ENCODE measurements at places on chromosomes 1 and 21. TPM values are rescaled to one million over a fixed set of nuclear protein-coding genes. Genes with fewer than 3 reads are reported as not detected.
A peak's percentile ranks its signal among the peaks of the same experiment; 100 is the strongest.

DNA sequence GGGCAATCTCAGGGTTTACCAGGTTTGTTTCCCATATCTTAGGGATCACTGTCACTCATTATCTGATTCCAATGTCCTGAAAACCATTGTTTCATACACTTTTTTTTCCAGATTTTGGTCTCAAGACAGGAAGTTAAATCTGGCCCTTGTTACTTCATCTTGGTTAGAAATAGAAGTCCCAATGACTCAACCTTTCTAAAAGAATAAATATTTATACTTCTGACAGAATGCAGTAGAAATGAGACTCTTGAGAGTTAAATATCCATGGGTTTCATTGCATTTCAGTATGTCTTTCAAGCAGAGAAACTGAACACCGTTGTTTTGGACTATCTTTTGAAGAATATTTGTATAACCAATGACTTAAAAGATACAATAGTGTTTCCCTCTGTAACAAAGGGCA, 19.8 kb upstream of the VCAM1 start:
- no peak overlapping the region for H3K4me3 ChIP-seq
- no peaks in the 10 kb centered on the region for H3K27me3 ChIP-seq
- DNase-seq: no peak

The FMO1 gene
- 1.5 TPM for total RNA-seq

- no peaks in the 10 kb centered on the region for H3K27me3 ChIP-seq
- no peaks in the 10 kb centered on the region for H3K4me1 ChIP-seq
- H3K36me3 ChIP-seq: no peaks in the 10 kb centered on the region
- DNase-seq: peak; percentile 80
Observed at GRCh38 chr1:155241069-155241679, 14.1 kb downstream of the ENTREP3 start.

DNA sequence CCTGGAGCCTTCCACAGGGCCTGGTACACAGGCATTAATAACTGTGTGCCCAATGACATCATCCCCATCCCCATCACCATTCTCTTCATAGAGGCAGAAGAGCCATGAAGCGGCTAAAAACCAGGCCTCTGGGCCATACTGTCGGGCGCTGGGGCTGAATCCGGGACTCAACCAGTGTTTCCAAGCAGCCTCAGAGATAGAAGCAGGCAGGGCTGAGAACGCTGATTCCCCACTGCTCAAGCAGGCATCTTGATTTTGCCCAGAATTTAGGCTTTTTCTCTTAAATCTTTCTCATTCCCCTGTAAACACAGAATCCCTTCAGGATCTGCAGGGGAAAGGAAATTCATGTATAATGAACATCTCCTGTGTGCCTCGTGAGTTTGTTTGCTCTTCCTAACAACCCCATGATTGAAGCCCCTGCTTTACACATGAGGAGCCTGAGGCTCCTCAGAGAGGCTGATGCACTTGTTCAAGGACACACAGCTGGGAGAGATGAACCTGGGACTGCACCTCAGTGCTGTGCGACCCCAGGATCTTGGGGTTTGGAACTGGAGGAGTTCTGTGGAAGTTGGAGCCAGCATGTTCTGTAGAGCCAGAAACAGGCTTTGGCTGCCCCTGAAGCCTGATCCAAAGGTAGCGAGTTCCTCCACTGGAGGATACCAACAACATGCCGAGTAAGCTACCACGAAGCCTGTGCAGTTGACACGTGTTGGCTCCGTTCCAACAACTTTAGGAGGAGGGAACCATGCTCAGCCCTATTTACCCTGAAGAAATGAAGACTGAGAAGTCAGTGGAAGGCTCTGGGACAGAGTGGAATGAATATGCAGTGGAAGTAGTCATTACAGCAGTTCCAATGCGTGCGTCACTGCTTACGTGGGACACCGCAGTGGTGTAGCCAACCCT, 55.5 kb downstream of the EDN2 start:
- H3K4me3 ChIP-seq: no peak overlapping the region
- H3K27me3 ChIP-seq: no peaks in the 10 kb centered on the region
- no peaks in the 10 kb centered on the region for H3K36me3 ChIP-seq
- H3K4me1 ChIP-seq: no peaks in the 10 kb centered on the region

GRCh38 chr1:71548398-71548890, 467.6 kb upstream of the ZRANB2 start:
- H3K36me3 ChIP-seq: no peaks in the 10 kb centered on the region
- no peak overlapping the region for H3K27ac ChIP-seq
- H3K27me3 ChIP-seq: no peaks in the 10 kb centered on the region
- no peak overlapping the region for H3K4me3 ChIP-seq
- DNase-seq: no peak

The CTTNBP2NL gene
- total RNA-seq: 60.5 TPM

GRCh38 chr1:203479646-203480045, 4.0 kb downstream of the PRELP start:
- peak overlapping the region; percentile 68 for H3K4me3 ChIP-seq
- H3K36me3 ChIP-seq: no peaks in the 10 kb centered on the region
- no peaks in the 10 kb centered on the region for H3K27me3 ChIP-seq
- H3K4me1 ChIP-seq: no peaks in the 10 kb centered on the region
- DNase-seq: no peak
- peak overlapping the region; percentile 91 for H3K27ac ChIP-seq

The FLG2 gene
- not detected for total RNA-seq

The TBCE gene
- 28.5 TPM for total RNA-seq

DNA sequence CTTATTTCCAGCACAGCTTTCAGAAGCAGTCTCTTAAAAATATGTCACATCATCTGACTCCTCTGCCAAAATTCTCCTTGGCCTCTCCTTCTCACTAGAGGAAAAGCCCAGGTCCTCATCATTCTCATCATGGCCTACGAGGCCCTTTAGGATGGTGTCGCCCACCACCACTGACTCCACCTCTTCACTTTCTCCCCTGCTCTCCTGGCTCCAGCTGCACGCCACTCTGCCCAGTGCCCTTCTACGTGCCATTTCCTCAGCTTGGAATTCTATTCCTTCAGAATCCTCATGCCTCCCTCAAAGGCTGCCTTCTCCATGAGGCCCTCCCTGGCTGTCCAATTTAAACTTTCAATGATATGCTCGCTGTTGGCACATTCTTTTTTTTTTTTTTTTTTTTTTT, 25.3 kb upstream of the BTG2 start:
- no peak overlapping the region for H3K4me3 ChIP-seq
- peak; percentile 14 for DNase-seq
- H3K27me3 ChIP-seq: no peaks in the 10 kb centered on the region
- H3K4me1 ChIP-seq: peaks cover 16% of the 10 kb centered on the region

DNA sequence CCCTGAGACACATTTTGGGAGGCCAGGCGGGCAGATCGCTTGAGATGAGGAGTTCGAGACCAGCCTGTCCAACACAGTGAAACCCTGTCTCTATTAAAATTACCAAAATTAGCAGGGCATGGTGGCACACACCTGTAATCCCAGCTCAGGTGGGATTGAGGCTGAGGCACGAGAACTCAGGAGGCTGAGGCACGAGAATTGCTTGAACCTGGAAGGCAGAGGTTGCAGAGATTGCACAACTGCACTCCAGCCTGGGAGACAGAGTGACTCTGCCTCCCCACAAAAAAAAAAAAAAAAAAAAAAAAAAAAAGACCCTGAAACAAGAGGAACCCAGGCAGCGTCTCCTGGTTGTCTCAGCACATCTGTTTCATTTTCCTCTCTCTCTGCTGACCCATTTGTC, 24.2 kb downstream of the PGM1 start:
- H3K27me3 ChIP-seq: no peaks in the 10 kb centered on the region
- no peaks in the 10 kb centered on the region for H3K36me3 ChIP-seq
- peaks cover 4% of the 10 kb centered on the region for H3K4me1 ChIP-seq
- DNase-seq: no peak
- H3K27ac ChIP-seq: no peak overlapping the region

GRCh38 chr21:21175798-21176334, 177.7 kb downstream of the NCAM2 start:
- no peak for DNase-seq
- H3K27me3 ChIP-seq: no peaks in the 10 kb centered on the region
- no peak overlapping the region for H3K4me3 ChIP-seq

DNA sequence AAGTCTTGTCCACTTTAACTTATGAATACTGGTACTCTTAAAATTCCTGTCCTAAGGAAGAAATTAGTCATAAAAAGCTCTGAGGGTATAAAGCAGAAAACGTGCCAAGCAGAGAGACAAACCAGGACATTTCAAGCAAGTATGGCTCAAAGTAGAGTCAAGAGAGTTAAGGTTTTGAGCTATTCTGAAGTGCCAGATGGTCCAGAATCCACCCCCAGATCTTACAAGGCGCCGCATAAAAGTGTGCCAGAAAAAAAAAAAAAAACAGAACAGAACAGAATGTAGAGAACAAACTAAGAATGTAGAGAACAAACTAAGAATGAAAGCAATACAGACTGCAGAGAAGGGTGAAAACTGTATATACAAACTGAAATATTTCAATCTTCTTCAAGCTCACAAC, 12.5 kb downstream of the EPS15 start:
- DNase-seq: peak; percentile 37
- H3K4me3 ChIP-seq: peak overlapping the region; percentile 12
- H3K36me3 ChIP-seq: no peaks in the 10 kb centered on the region
- peak overlapping the region; percentile 69 for H3K27ac ChIP-seq
- no peaks in the 10 kb centered on the region for H3K27me3 ChIP-seq

Measured in uterus (tissue), 4 donors.